ENCODE measurements at places on chromosomes 2 and 18. TPM values are rescaled to one million over a fixed set of nuclear protein-coding genes. Genes with fewer than 3 reads are reported as not detected.
A peak's percentile ranks its signal among the peaks of the same experiment; 100 is the strongest.

ADAM23 gene
- 0.87 TPM for total RNA-seq

BMP10 gene
- not detected for total RNA-seq

NTSR2 gene
- not detected for total RNA-seq

IRS1 gene
- 15.6 TPM for total RNA-seq

GRCh38 chr2:187877391-187877790, 323.2 kb upstream of the TFPI start:
- DNase-seq, result no peak

DNA sequence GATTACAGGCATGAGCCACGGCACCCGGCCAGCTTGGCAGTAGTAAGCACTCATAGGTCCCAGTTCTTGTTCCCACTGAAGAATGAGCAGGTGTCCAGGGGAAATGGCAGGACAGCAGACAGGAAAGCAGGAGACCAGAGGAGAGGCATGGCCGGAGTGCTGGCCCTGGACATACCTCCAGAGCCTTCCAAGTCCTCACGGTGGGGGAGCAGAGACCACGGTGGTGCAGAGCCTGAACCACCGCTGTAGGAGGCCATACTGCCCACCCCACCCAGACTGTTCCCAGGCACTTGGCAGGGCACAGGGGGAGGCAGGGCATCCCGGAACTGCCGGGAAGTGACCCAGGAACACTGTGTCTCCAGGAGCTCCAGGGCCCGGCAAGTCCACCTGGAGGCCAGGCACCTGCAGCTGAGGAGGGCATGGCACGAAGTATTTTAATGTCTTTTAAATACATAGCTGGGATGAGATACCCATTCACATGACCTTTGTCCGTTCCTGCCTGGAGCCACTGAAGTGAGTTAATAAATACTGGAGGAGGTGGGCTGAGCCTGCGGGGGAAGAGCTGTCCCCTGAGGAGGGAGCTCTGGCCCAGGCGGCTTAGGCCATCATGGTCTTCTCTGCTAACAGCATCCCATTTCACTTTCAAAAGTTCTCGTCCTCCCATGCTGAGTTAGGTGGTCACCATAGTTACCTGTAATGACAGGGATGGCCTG, 49.7 kb upstream of the TFCP2L1 start:
- DNase-seq, result no peak

DNA sequence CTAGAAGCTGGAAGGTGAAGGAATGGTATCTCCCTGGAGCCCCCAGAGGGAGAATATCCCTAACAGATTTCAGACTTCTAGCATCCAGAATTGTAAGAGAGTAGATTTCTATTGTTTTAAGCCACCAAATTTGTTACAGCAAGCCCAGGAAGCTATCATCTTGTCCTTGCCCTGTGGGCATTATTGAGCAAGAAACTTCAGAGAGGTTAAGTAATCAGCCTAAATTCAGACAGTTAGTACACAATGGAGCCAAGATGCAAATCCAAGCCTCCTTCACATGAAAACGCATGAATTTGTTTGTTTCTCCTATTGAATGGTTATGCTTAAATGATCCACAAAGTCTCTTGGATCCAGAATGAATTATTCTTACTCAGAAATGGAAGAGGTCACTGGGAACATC, 55.2 kb upstream of the TRIB2 start:
- DNase-seq, result no peak

DNA sequence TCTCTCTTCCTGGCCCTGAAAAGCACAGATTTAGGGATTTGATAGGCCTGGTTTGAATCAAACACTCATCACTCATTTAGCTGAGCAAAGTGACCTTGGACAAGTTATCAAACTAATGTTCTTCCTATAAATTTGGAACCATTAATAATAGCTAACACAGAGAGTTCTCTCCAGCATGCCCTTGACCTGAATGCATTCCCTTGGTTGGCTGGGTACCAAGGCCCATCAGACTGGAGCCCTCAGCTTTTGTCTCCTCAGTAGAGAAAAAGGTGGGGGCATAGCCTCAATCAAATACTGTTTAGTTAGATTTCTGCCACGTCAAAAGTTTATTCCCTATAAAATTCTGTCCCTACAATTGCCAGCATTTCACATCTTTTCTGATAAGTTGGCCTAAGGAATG, 13.8 kb upstream of the MRPL19 start:
- no peak for DNase-seq

GRCh38 chr2:172285010-172285621, 142.3 kb upstream of the ITGA6 start:
- no peak for DNase-seq

GRCh38 chr2:39511219-39511604, 74.1 kb upstream of the MAP4K3 start:
- DNase-seq, result no peak

- DNase-seq, result peak; percentile 49
These were observed 102.3 kb upstream of the RFX8 start for GRCh38 chr2:101577173-101577572.
